ENCODE measurements at places on chromosomes 5 and 9.

- DNase-seq = no peak
Measured at GRCh38 chr9:79604921-79605562, 33.3 kb downstream of the TLE4 start.

DNA sequence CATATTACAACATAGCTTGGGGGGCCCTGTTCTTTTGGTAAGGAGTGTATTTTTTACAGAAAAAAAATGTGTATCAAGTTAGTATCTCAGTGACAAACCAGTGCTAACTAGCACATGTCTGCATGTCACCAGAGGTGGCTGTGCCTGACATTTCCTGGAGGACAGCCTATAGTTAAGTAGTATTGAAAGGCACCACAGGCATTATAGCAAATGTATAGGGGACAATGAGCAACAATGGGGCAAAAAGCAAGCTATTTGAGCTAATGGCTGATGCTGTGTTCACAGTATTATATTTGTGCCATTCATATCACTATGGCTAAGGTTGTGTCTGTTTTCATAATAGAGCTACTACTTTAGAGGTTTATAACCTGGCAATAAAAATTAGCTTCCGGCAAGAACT is 1644.0 kb downstream of the MAT2B start:
- no peak for DNase-seq

GRCh38 chr5:178207183-178207916 is 3.0 kb downstream of the HNRNPAB start:
- no peak for DNase-seq

DNA sequence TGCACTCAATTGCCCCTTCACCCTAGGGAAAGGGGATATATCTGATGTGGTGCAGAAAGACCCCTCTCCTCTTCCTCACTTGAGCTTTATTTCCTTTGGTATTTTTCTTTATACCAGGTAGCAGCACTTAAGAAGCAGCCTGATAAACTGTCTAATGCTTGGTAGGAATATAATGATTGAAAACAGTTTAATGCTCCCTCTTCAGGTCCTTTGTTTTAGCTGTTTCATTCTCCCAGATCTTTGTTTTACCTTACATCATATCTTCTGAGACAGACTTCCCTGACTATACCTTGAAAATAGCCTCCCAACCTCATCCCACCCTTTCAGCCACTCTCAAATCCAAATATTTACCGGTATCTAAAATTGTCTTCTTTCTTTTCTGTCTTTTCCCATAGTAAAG is 87.9 kb downstream of the NUDT12 start:
- no peak for DNase-seq

- no peak for DNase-seq
Measured at GRCh38 chr5:123965626-123966025, 453.6 kb downstream of the CSNK1G3 start.

DNA sequence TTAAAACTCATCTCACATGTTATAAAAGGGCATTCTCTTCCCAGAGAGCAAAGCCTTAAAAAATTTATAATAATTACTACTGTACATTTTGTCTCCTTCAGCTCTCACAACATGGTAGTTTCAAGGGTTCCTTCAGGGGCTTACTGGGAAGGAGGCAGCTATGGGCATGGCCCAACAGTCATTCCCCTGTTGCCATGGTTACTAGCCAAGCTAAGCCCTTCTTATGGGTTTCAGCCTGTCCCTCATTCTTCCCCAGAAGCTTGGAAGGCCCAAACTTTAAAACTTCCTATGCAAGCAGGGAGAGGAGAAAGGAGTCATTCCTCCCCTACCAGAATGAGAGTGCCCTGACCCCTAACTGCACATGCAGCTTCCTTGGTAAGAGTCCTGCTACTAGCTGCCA is 82.2 kb upstream of the CNTLN start:
- DNase-seq = no peak

DNA sequence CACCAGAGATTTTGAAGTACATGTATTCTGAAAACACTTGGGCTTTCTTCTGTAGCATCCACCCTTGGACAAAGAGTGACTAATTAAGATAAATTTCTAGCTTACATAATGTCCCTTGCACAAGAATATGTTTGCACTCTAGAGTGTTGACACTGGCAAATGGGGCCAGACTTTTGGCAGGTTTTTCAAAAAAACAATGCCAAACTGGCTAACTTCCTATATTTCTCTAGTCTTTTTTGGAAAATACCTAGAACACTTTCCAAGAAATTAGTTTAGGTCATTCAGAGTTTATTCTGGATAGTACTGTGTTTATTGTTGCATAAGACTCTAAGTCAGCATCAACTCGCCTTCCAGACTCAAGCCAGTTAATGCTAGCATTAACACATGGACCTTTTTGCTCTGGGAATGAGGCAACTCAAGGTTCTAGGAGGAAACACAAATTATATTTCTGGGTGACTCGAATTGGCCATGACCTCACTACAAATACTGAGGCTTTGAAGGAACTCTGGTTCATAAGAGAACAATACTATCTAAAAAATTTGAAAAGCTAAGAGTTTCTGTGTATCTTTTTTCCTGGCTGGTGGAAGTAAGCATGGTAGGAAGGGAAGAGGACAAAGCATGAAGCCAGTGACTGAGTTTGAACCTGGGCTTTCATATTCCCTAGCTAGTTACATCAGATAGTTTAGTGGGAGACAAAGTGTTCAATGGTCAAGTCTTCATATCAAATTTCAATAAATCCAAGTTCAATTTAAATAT is 101.6 kb downstream of the NREP start:
- DNase-seq = no peak

Measured in psoas muscle (tissue), 8 donors.